ENCODE measurements at places on chromosomes 1 and 21.

DNA sequence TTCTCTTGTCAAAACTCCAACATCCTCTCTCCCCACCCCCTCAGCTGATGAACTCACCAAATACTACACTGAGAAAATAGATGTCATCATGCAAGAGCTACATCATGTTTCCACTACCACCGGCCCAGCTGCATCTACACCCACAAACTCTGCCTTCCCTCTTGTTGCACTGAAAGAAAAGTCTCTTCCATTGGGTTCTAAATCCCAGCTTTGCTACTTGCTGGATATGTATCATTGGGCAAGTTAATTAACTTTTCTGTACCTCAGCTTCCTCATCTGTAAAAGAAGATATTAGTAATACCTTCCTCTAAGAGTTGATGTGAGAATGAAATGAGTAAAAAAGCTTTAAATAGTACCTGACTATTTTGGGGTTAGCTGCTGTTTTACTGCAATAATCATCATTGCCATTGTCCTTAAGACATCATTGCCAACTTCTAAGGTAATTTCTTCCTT is 108.6 kb downstream of the OLFML2B start:
- no peak for DNase-seq

DNA sequence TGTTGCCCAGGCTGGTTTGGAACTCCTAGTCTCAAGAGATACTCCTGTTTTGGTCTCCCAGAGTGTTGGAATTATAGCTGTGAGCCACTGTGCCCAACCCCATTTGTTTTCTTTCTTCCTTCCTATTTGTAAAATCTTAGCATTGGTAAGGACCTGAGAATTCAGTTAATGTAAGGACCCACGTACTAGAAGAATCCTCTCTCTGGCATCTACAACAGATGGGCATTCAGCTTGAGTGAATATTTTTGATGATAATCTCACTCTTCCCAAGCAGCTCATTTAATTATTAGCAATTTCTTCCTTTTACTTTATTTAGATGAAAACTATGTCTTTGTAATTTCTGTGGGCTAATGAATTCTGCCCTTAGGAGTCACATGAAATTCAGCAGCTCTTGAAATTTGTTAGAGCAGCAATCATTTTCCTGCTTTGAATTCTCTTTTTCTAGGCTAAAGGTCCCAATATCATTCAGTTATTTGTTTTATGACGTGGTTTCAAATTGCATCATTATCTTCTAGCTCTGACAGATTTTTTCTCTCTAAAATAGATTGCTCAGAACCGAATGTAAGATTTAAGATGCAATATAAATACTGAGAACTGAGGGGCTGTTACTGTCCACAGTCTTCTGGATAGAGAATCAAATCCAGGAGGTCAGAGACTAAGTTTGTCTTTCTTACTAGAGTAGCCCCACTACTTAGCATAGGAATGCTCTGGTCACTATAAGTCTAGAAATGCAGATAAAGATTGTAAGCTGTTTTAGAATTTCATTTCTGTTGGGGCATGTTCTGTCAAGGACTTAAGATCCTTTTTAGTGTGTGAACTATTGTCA is 59.4 kb downstream of the EPB41 start:
- no peak for DNase-seq

DNA sequence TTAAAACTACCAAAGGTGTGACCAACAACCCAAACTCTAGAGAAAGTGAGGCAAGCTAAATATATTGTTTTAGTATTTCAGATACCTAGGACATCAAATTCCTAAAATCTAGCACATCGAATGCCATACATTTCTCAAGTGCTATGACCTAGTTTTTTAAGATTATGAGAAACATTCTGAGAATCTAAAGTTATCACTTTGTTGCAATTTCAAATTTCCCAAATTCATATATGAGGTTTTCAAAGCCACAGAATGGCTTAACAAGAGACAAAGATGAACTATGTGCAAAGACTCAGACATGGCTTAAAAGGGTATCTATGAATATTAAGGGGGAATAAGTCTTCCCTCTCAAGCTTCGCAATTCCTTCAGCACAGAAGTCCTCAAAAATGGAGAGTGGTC is 6.8 kb downstream of the SCYL3 start:
- no peak for DNase-seq

DNA sequence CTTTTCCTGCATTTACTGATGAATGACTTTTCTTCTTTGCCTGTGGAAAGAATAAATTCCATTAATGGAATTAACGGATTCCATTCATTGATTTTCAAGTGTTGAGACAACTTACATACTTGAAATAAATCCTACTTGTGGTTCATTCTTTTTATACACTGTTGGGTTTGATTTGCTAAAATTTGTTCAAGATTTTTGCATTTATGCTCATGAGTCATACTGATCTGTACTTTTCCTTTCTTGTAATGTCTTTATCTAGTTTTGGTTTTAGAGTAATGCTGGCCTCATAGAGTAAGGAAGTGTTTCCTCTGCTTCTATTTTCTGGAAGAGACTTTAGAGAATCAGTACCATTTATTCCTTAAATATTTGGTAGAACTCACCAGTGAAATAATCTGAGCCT is 14.4 kb downstream of the UROD start:
- no peak for DNase-seq

DNA sequence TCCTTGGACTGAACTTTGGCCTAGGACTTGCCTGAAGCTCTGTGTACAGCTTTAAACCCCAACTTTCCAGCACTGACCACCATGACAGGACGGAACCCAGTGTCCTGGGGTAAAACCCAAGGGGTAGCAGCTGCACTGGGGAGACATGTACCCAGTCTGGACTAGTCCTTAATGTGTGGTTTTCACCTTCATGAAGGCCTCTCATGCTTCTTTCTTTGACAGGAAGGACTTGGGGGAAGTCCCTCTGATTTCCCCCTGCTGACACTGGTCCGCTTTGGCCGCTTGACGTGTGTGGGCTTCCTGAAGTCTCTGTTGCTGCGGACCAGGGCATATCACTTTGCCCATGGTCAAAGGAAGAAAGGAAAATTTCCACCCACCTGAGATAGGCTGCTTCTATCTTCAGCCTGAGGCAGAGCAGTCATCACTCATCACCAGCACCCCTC is 66.3 kb upstream of the PRDX6 start:
- DNase-seq: no peak

GRCh38 chr1:145985502-145986439 is 10.6 kb downstream of the TXNIP start:
- DNase-seq: no peak

DNA sequence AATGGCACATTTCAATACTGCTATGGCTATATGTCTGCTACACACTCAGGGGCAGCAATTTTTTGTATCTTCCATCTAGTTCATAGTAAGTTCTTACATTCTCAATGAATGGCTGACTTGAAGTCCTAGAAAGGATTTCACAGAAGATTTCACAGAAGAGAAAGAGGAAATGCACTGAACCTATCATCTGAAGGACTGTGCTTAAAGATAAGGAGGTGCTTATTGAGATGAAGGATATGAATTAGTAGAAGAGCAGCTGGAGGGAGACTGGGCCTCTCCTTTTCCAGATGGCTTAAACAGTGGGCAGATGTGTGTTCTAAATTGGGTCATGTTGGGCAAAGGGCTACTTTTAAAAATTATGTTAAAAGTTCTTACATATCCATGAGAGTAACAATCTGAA is 14.6 kb downstream of the ADAR start:
- no peak for DNase-seq

- DNase-seq: no peak
These were observed 390.1 kb downstream of the LTN1 start for GRCh38 chr21:28602546-28602945.

DNA sequence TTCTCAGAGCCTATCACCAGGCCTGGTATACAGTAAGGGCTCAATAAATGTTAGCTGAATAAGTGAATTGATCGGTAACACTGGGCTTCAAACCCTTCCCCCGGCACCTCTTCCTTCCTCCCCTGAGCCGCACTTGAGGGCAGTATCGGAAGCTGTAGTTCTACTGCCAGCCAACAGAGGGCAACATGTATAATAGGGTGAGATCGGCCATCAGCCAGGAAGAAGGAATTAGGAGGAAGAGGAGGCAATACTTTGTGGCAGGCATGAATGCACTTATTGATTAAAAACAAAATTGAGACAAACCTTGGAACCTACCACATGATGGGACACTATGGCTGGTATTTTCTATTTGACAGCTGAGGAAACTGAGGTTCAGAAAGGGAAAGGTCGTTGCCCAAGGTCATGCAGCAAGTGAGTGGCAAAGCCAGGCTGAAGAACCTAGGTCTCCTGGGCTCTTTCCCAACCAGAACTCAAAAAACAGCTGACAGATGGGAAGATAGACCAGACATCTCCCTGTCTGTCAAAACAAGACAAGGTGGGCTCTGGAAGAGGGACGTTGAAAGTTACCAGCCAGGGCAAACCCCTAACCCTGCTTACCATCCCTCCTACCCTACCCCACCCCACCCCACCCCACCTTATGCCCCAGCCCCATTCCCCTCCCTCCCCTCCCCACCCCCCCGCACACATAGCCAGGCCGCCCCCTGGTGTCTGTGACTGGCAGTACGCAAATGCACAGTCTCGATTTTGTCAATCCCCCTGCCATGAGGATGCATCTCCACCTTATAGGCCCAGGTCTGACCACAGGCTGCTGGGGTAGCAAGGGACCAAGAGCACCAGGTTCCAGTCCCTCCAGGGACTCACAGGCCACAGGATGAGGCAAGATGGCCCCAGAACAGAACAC is 107.3 kb upstream of the RUNX3 start:
- peak; percentile 36 for DNase-seq

- DNase-seq: no peak
These were observed 44.7 kb upstream of the C8B start for GRCh38 chr1:57010511-57010910.

DNA sequence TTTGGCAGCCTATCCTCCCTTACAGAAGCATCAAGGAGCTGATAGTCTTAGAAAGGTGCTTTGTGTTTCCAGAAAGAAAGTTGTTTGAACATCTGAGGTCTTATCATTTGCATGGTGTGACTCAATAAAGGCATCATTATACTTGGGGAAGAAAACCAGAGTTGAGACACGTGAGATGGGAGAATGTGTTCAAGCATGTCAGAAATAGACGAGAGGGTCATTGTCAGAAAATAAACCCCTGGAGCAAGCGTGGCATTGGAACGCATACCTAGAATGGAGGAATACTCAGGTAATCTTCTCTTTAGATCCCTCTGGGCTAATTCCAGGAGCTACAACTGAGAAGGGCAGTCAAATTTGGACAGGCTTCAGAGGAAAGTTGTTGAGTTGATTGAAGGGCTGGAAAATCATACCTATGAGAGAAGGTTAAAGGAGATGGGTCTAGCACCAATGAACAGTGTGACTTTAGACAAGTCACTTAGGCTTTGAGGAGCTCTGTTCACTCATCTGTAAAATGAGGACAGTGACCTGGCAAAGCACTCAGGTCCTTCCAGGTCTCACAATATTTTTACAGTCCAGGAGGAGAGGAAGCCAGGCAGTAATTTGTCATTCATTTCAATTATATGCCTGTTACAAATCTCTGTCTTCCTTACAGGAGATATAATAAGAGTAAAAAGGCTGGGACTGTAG is 101.3 kb upstream of the C1orf21 start:
- DNase-seq: no peak

GRCh38 chr1:160836981-160837557 is 25.6 kb downstream of the CD244 start:
- no peak for DNase-seq

DNA sequence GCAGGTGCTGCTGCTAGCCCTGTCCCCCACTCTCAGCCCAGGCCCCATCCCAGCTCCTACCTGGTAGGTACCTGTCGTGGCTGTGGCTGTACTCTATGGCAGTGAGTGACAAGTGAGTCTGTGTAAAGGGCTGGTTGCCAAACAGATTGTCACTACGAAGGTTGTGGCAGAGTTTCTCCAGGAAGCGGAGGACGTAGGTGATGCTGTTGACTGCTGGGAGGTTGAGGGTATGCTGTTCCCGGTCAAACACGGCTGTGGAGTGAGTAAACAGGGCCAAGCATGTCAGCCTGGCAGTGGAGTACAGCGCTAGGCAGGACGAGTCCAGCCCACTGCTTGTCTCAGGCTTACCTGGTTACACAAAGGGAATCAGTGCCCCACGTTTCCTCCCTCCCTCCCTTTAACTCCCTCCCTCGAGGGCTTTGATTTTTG is 24.8 kb upstream of the SLFNL1 start:
- DNase-seq: no peak

DNA sequence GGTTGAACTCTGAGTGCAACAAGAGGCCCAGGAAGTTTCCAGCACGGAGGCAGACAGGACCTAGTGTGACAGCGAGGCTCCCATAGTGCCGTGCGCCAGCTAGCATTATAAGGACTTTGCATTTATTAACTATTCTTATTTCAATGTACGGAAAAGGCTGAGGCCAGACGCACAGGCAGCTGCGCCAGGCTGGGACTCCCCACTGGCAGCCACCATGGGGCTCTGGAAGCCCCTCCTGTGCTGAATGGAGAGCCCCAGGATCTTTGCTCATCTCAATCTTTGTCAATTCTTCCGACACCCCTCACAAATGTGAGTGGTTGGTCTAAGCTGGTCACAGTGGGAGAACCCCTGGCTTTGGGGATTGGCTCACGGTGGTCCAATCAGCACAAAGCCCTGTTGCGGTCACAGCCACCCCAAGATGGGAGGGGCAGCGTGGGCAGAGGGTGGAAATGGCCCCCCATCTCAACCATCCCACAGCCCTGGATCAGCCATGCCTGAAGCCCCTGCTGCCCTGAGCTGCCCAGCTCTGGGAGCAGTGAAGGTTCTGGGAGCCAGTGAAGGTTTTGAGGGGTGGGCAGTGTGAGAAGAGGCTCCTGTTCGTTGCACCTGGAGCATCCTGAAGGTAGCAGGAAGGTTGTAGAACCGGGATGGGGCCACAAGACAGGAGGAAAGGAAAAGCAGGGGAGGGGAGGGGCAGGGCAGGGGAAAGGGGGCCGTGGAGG is 59.5 kb upstream of the ADARB1 start:
- no peak for DNase-seq

- DNase-seq: no peak
These were observed 15.3 kb downstream of the CLCC1 start for GRCh38 chr1:108947871-108948525.

GRCh38 chr21:18772404-18772803 is 368.8 kb upstream of the TMPRSS15 start:
- DNase-seq: no peak

DNA sequence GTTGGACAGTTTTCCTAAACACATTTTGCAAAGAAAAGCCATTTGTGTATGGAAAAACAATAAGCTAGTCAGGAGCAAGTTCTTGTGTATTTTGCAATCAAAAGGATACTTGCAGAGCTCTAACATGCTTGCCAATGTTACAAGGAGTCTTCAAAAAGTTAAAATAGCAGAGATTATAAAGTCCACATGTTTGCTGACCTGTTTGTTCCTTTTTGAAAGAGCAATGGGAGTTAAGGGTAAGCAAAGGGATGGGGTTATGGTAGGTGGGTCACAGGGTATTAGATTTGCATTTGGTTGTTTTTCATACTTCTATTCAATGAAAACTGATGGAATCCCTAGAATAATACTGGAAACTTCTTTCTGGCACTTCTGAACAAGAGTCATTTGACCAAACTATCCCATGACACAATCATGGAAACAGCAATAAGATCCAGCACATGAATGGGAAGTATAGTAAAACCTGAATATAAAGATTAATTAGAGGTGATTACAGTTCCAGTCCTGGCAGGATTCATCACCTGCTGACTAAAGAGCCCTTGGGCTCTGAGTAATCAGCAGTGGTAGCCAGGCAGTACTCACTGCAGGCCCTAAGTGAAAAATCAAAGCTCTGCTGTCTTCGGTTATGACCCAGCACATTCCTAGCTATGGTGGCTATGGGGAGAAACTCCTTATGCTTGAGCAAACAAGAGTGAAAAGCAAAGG is 27.1 kb upstream of the ZC3H11B start:
- DNase-seq: no peak

- DNase-seq: no peak
These were observed 263.9 kb upstream of the KAZN start for GRCh38 chr1:14334336-14335176.
